ELF-1 (cell line): ENCODE measurements at places on chromosomes 7 and 10.

DNA sequence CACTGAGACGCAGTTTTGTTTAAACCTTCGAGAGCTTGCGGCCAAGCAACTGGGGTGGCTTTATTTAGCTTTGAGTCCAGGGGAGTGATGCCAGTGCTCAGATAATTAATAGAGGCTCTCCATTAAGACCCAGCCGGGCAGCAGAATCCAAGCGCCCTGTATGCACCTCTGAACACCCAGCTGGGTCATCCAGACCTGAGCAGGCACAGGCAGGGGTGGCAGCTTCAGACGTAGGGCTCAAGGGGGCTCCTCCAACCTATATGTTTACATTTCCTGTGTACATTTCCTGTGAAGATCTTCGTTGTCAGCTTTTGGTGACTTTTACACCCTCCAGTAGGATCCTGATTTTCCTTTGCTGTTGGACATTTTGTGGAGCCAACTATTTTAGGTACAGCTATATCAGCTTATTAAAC, 719.5 kb downstream of the LRMDA start:
- no peak for DNase-seq

DNA sequence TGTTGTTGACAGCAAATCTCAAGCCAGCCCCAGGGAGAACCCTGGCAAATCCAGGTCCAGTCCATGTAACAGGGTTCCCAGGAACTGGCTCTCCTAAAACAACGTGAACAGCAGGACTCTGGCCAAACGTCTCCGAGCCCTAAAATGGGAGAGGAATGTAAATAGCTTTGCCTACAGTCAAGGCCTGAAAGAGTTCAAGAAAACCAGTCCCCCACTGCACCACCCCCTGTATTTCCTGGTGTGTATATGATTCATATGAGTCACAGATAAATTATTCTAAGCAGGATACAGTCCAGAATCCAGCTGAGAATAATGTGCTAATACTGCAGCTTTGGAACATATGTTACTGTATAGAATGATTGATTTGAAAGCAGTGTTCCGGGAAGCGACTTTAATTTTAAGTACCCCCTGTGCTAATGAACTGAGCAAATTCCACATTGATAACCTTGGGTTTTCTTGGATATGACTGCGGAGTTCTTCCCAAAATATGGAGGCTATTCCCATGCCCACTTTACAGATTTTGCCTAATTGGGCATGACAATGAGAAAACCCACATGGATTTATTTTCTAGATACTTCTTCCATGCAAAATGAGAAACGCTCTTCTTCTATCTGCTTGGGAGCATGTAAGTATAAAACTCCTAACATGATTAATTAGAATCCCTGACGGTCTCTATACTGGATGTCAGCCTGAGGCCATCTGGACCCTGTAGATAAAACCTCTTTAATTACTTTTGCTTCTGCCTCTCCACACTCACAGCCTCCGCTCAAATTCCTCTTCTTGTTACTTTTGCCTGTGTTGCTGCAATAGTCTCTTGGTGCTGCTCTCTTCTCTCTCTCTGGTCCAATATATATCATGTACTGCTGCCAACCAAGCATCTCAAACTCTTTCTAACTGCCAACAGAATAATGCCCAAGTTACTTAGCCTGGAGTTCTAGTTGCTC, 50.2 kb downstream of the LAMB4 start:
- DNase-seq = peak; percentile 46

- no peak for DNase-seq
These were observed 24.9 kb upstream of the GSAP start for GRCh38 chr7:77441046-77441445.

DNA sequence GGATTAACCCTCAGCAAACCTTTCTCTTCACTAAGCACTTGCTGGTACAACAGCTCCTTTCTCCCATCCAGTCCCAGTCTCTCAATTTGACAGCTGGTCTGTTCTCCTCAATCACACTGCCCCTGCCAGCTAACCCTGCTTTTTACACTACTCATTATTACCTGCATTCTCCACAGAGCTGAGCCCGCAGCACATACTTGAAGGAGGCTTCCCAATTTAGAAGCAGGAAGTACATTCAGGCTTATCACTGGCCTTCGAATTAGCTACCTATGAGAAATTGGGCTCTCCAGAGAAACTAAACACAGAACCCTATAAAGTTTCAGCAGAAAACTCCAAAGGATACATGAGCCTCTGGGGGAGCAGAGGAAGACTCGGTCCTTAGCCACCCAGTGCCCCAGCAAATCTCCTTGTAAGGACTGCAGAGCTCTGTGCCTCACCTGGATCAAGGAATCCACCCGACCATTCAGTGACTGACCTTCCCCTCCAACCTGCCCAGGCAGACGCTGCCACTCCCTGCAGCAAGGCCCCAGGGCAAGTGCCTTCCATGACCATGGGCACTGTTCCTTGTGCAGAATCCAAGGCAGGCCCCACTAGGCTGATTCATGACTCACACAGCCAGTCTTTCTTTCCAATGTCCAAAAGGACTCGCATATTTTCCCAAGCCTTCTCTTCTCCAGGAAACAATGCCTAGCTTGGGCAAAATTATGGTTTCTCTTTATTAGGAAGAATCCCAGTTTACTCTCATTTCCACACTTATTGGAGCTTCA, 68.0 kb downstream of the VOPP1 start:
- DNase-seq = peak; percentile 20

- DNase-seq = no peak
These were observed 157.2 kb downstream of the WNT2 start for GRCh38 chr7:117165656-117166055.

- peak; percentile 60 for DNase-seq
These were observed 77.3 kb upstream of the RPA3 start for GRCh38 chr7:7795630-7796121.

DNA sequence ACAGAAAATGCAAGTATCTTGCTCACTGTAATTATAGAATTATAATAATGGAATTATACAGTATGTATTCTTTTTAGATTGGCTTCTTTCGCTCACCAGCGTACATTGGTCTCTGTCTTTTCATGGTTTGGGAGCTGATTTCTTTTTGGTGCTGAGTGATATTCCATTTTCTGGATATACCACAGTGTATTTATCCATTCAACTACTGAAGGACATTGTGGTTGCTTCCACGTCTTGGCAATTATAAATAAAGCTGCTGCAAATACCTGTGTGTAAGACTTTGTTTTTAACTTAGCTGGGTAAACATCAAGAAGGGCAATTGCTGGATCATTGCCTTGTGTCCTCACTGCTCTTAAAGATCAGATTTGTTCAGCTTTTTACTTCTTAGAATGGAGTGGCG, 55.3 kb downstream of the SEPTIN7 start:
- DNase-seq = no peak

DNA sequence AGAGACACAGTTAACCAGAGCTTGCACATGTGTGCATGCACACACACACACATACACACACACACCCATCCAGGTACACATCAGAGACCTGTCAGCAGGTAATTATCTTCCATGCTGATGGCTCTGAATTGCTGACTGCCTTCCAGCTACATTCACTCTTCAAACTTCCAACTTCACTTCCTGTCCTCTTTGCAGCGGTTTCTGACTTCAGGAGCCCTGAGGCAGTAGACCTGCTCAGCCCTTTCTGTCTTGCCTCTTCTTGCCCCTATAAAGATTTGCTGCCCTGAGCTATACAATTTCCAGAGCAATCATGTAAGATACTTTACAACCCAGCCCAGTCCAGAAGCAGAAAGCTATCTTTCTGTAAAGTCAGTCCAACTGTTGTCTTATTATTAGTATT, 310.2 kb downstream of the FGFR2 start:
- peak; percentile 72 for DNase-seq

GRCh38 chr10:114412907-114413797, 8.8 kb upstream of the AFAP1L2 start:
- peak; percentile 42 for DNase-seq

- no peak for DNase-seq
These were observed 43.3 kb downstream of the DGKB start for GRCh38 chr7:14859267-14859666.

DNA sequence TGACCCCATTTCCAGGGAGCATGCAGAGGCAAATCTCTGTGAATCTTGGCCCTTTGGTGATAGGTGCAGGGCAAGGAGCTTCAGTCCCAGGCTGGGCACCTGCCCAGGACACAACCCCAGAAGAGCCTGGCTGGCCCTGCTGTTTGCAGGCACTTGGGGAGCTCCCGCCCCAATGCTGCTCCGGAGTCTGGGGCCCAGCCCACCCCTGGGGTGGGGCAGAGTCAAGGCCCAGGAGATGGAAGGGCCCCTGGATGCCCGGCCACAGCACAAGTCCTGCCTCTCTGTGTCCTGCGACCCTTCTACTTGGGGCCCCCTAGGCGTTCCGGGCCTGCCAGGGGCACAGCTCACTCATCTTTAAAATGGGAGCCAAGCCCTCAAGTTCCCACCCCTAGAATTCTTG, 24.7 kb downstream of the PDGFA start:
- DNase-seq = no peak

DNA sequence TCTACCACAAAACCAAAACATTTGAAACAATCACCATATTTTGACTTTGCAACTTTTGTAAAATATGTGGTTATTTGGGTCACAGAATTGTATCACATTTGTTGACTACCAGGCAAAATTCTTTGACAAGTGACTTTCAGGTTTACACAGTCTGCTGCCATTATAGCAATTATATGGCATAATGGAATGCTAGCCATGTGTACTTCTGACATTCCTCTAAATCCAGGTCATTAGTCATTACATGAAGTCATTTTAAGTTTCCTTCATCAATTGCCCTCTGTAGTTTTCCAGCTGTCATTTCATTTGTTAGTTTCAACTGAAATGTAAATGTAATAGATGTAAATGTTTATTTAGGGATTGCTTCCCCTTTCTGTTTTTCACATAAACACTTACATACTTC, 137.5 kb downstream of the IMMP2L start:
- DNase-seq = no peak

GRCh38 chr10:11194859-11195586, 177.4 kb downstream of the CELF2 start:
- no peak for DNase-seq

DNA sequence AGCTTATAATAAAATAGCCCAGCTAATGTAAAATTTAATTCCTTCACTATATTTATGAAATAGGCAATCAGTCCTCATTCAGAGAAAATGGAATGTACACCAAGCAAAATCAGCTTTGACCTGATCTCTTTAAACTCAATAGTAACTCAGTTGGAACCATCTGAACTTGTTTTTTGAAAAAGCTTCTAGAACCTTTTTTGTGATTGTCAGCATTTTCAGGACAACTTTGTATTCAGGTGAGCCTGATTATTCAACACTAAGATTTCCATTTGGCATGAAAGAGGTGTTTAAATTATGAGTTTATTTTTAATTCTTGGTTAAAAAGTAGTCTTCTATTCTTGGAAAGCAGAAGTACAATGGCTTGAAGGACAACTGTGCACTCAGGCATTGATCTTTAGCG, 89.5 kb downstream of the FRMD4A start:
- DNase-seq = no peak

GRCh38 chr10:132359305-132360040, 27.5 kb downstream of the LRRC27 start:
- DNase-seq = no peak

DNA sequence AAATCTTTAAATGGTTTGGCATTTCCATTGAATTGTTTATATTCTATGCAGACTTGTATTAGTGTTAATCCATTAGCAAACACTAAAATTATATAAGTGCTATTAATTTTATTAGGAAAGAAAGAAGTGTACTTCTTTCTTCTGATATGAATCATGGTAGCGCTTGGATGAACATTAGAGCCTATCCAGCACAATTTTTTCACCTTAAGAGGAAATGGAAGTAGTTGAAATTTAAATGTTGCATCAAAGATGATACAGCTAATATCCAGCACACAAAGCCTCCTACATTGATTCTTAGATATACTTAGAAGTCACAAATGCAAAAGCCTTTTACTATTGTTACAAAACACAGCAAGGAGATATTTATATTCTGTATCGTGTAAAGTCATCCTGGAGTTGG, 174.5 kb downstream of the AHR start:
- no peak for DNase-seq

GRCh38 chr7:138164804-138165203, 88.5 kb downstream of the AKR1D1 start:
- DNase-seq = no peak

- DNase-seq = no peak
These were observed 12.6 kb upstream of the DYNC2I1 start for GRCh38 chr7:158843771-158844170.

- DNase-seq = no peak
These were observed 270.1 kb upstream of the TPK1 start for GRCh38 chr7:145106001-145106400.

- DNase-seq = no peak
These were observed 72.6 kb downstream of the AP3M1 start for GRCh38 chr10:74078037-74078436.

GRCh38 chr10:103667356-103667755, 173.9 kb downstream of the NEURL1 start:
- DNase-seq = peak; percentile 62

DNA sequence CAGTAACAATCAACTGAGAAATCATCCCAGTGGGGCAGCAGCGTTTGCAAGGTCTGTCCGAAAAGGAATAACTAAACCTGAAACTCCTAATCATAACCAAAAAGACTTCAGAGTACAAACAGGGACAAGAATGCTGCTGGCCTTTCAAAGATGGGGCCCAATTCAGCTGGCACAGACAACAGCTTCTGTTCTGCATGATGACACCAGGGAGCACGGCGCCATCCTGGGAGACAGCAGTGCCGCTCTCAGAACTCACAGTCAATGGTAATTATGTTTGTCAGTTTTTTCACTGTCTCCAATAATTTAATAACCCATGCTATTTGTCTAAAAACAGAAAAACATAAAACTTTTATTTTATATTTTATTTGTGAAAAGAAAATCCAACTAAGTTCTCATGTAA, 90.0 kb downstream of the LARP4B start:
- no peak for DNase-seq

DNA sequence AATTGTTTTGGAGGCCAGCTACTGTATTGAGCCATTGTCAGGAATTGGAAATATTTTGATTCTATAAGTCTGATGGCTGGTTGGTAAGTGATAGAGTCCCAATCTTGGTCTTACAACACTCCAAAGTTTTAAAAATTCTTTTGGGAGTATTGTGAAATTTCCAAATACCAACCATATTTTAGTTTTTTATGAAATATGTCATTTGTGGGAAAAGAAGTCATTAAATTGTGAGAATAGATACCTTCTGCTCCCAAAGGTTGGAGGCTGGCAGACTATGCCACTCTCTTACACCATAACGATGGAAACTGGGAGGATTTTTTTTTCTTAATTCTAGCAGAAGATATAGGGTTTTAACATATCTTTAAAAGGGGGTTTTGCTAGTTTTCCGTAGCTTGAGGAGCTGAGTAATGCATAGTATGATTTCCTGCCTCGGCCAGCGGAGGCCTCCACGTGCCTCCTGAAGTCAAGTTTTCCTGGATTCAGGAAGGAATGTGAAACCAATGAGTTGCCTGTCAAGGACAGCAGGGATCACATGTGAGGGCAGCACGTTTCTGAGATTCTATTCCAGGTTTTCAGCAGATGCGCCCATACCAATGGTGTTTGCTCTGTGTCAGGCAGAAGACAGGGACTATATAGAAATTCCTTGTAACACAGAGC, 92.2 kb upstream of the LAMB4 start:
- peak; percentile 39 for DNase-seq

GRCh38 chr10:45592432-45592831, 80.1 kb downstream of the ZFAND4 start:
- no peak for DNase-seq

GRCh38 chr10:62153191-62153590, 115.5 kb downstream of the RTKN2 start:
- DNase-seq = no peak

- DNase-seq = no peak
These were observed 464.5 kb downstream of the GRID1 start for GRCh38 chr10:85902051-85902450.

GRCh38 chr10:73907841-73908517, 3.0 kb upstream of the PLAU start:
- no peak for DNase-seq
